Activated naive CD8-positive, alpha-beta T cell treated with anti-CD3 and anti-CD28 coated beads for 36 hours (primary cell): ENCODE measurements at places on chromosomes 2 and 18. TPM values are rescaled to one million over a fixed set of nuclear protein-coding genes. Genes with fewer than 3 reads are reported as not detected.

SCN1A gene
- not detected for total RNA-seq

APOB gene
- not detected for total RNA-seq

CYS1 gene
- total RNA-seq = not detected

CAVIN2 gene
- total RNA-seq = not detected

PPP1R1C gene
- not detected for total RNA-seq

TMEM17 gene
- 0.24 TPM for total RNA-seq

SLC9A2 gene
- 0.04 TPM for total RNA-seq

LCT gene
- total RNA-seq = 0.34 TPM

INPP5D gene
- total RNA-seq = 41.8 TPM

- no peak for DNase-seq
Observed at GRCh38 chr2:48589170-48589767, 28.4 kb upstream of the GTF2A1L start.

GRCh38 chr2:119156891-119157773, 1.4 kb downstream of the C1QL2 start:
- DNase-seq = no peak

DNA sequence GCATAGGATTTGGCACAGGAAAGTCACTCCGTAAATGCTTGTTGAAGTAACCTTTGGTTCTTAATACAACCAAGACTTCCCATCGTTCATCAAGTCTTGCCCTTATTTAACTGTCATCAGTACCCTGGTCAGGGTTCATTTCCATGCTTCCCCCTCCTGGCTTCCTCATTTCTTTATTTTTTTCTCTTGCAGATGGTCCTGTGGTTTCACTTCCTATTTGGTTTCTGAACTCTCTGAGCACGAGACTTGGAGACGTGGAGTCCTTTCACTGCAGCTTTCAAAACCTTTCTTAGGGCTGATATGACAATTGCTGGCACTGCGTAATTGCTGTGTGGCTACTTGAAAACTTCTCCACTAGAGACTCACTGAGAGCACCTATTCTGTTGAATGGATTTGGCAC, 59.9 kb upstream of the PID1 start:
- no peak for DNase-seq

DNA sequence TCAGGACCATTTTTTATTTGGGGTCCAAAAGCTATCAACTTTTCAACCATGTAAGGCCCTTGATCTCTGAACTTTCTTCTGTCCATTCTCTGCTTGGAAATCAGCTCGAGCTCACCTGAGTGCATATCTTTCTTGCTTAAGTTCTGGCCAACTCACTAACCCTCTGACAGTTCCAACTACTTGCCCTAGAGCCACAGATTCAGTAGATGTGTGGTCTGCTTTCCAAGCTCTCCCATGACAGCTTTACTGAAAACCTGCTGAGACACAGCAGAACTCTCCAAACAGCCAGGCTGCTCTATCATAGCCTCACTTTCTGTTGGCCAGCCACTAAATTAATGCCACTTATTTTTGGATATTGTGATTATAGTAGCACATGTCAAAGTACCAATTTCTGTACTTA, 21.2 kb upstream of the IKZF2 start:
- no peak for DNase-seq

- no peak for DNase-seq
Observed at GRCh38 chr2:163715199-163715598, 20.6 kb downstream of the FIGN start.

DNA sequence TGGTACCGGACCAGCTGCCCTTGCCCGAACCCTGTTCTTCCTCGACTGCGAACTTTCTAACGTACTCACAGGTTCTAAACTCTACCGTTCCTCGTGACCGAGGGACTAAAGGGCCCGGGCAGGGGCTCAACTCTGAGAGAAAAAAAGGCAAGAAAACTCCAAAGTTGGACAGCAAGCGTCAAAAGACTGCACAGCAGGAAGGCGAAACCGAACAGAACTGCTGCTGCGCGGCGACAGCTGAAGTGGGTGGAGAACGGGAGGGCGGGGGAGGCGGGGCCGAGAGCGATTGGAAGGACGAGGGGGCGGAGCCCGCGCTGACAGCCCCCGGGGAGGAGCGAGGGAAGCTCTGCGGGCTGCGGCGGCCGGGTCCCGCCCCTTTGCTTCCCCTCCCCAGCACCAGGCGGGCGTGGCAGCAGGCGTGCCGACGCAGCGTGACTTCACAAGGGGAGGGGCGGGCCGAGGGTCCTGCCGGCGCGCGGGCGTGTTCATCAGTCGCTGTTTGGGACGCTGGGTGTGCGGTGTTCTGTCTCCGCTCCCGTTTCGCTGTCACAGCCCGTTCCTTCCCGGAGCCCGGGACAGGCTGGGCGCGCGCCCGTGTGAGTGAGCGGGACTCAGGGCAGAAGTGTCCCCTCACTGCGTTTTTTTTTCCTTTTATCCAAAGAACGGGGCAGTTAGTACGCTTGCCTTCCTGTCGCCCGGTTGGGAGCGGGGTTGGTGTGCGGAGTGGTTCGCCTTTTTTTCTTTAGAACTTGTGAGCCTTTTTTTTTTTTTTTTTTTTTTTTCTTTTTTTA, at the start of gene NABP1:
NABP1 (plus strand) TSS at position 491 of the 791 bp plus-strand sequence. CDS start 479 bp downstream, outside the sequence.
- peak; percentile 99 for DNase-seq

DNA sequence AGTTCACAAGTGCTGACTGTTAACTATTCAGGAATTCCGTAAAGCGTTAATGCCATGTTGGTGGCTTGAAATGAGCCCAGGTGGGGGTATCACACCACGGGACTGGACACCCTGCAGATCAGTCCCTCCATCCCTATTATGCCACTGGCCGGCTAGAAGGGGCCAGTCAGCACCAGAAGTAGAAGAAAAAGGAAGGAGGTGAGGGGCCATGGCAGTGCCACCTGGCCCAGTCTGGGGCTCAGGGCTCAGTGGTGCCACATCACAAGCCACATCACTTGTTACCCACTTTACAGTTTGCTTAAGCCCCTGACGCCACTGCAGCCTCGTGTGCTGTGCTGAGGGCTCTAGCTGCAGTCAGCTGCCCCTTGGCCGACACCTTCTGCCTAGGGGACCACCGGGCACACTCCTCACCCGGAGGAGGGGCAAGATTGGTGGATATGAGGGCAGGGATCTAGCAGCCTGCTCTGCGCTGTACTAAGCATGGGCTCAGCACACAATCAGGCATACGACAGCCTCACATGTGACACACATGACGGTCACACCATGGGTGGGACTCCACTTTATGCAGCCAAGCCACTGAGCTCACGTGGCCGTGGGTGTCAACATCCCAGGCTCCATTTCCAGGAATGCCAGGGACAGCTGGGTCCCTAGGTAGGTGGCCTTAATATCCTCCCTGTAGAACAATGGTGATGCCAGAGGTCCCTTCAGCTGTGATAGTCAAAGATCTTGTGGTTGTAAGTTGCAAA, 3.6 kb downstream of the LIMS2 start:
- DNase-seq = no peak

- DNase-seq = no peak
Observed at GRCh38 chr2:106332054-106332453, 136.2 kb downstream of the RGPD3 start.

- DNase-seq = no peak
Observed at GRCh38 chr2:108403494-108403893, 25.7 kb downstream of the SULT1C4 start.

DNA sequence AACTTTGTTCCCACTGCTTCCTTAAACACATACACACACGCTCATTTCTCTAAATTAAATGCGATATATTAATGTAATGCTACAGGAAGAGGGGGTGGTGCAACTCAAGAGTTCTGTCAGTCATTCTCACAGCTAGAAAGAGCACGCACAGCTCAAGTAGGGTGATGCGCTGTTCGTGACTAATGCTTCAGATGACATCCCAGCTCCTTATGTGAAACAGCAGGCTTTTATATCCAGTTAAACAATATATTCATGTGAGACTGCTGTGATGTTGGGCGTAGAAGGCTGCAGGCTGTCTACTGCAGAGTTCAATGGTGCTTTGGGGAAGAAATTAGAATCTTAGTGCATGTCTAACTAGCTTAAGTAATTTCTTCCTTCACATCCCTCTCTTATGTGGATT, 912.6 kb upstream of the FSHR start:
- DNase-seq = no peak

- no peak for DNase-seq
Observed at GRCh38 chr2:29394311-29394980, 279.2 kb downstream of the CLIP4 start.

GRCh38 chr2:158191076-158191895, 89.6 kb downstream of the UPP2 start:
- peak; percentile 38 for DNase-seq

DNA sequence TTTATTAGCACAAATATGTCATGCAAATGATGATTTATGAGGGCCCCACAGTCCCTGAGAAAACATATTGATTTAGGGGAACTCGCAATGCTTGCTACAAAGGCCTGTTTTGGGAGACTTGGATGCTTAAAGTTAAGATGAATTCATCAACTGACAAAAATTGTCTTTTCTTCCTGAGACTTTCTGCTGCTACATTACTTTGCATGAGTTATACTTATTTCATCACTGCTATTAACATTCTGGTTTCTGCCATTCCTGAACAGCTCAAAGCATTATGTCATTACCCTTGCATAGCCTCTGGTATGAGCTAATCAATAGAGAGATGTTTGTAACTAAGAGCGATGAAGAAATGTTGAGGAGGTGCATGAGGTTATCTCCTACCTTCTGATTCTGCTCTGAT, 74.4 kb downstream of the SOX11 start:
- no peak for DNase-seq

DNA sequence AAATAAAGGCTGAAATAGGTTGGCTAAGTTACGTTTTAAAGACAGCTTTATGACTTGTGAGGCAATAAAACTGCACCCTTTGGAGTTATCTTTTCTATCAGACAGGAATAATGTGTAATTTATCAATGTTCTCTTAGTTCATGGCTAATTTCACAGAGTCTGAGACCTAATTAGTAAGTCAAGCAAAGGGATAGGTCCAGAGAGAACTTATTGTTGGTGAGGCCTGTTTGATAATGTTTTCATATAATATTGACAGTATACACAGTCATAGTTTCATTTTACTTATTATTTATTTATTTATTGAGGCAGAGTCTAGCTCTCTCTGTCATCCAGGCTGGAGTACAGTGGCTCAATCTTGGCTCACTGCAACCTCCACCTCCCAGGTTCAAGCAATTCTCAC, 1.9 kb upstream of the IL36RN start:
- no peak for DNase-seq

DNA sequence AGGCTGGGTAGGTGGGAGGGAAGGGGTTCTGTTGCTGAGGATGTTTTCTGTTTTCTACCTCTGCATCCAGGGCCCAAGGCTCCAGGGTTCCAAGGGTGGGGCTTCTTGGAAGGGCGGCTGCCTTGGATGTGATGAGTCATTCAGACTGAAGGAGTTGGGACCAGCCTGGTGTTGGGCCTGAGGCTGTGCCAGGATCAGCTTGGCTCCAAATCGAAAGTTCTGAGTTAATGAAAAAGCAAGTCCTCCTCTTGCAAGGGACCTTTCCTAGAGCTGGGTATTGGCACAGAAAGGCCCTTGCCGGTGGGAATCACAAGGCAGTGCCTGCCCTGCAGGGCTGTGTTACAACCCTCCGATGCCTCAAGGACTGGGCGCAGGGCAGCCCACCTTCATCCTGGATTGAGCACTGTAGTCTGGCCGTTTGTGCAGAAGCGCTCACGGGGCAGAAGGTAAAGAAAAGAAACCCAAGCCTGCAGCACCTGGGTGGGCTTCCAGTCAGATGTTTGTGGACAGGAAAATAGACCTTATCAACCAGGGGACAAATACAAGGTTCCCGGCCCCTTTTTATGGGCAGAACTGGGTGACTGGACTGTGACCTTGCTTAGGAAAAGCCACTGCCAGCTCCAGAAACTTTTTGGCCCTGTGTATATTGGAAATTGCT, 52.5 kb upstream of the MCFD2 start:
- DNase-seq = no peak

DNA sequence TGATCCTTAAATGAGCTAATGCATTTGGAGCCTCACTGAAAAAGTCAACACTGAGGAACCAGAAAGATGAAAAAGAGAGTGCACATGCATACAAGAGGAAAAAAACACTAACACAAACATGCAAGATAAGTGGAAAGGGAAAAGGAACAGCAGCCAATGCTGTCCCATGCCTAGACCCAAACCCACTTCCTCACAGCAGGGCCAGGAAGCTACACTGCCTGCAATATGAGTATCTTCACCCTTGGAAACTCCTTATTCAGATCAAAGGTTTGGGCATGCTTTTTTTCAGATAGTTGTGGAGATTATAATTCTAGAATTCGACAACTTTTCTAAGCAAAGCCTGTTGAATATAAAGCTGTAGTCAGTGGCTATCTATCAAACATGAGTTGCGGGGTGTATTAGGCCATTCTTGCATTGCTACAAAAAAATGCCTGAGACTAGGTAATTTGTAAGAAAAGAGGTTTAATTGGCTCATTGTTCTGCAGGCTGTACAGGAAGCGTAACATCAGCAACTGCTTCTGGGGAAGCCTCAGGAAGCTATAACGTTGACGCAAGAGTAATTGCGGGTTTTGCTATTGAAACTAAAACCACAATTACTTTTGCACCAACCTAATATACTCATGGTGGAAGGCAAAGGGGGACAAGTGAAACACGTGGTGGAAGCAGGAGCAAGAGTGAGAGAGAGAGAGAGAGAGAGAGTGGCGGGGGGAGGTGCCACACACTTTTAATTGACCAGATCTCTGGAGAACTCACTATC, 138.2 kb downstream of the MBD2 start:
- no peak for DNase-seq
